ENCODE measurements at places on chromosomes 3 and 15.
A peak's percentile ranks its signal among the peaks of the same experiment; 100 is the strongest.

- peak; percentile 28 for DNase-seq
Measured at GRCh38 chr15:77497110-77497737, 76.5 kb downstream of the HMG20A start.

DNA sequence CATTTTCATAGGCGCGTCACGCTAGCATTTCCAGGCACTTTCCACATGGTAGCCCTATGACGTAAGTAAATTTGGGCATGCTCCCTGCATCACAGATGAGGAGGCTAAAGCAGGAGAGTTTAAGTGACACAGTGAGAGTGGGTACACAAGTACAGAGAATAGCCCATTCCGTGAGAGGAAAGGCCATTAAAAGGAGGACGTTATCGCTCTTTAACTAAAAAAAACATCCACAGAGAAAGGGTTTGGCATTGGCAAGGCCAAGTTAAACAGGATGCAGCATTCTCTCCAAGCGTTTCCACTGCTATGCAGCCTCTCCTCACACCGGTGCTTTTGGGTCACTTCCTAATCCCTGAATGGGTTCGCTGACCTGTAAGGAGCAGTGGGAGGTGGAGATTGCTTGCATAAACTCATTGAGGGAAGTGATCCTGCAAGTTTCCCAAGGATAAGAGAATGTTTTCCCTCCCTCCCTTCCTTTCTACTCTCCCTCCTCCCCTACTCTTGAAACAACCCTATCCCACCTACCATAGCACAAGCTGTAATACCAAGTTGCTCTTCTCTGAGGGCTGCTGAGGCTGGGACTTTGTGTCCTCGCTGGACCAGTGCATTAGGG lies 147.7 kb downstream of the VGLL4 start:
- no peak for DNase-seq

DNA sequence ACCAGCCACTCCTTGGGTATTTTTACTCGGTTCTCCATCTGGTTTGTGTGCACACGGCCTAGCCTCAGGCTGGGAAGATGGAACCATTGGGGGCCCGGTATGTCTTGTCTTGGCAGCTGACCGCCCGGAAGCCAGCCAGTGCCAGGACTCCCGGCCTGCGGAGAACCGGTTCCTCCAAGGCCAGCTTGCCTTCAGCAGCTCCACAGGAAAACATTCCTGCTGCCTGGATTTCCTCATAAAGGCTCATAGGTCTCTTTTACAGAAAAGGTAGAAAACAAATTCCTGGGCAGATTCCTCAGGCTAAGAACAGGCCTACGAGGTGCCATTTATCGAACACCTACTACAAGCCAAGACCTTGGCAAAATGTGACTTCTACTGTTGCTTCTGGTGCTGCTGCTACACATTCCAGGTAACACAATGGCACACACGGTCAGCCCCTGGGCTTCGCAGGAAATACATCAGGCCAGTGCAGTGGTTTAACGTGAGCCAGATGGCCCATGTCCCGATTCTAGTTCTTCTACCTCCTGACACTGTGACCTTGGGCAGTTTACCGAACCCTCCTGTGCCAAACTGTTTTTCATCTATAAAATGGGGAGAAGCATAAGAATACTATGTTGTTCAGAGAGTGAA lies 141.8 kb downstream of the OPA1 start:
- DNase-seq: no peak

GRCh38 chr3:115590873-115591272 lies 32.4 kb upstream of the GAP43 start:
- DNase-seq: no peak

GRCh38 chr3:159751146-159751545 lies 237.5 kb upstream of the IL12A start:
- peak; percentile 32 for DNase-seq

DNA sequence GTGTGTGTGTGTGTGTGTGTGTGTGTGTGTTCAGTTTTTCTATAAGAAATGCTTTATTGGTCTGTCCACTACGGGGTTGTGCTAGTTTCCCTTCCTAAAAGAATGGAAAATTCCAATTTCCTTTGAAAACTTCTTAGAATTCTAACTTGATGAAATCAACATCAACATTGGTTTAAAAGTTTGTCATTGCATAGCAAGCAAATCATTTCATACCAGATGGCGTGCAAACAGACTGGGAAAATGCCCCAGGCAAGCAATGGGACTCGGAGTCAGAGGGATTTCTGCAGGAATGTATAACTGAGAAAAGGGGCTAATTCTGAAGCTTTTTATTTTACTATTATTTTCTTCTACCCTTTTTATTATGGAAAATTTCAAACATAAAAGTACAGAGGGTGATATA lies 13.1 kb upstream of the DYNC1LI1 start:
- DNase-seq: peak; percentile 80

DNA sequence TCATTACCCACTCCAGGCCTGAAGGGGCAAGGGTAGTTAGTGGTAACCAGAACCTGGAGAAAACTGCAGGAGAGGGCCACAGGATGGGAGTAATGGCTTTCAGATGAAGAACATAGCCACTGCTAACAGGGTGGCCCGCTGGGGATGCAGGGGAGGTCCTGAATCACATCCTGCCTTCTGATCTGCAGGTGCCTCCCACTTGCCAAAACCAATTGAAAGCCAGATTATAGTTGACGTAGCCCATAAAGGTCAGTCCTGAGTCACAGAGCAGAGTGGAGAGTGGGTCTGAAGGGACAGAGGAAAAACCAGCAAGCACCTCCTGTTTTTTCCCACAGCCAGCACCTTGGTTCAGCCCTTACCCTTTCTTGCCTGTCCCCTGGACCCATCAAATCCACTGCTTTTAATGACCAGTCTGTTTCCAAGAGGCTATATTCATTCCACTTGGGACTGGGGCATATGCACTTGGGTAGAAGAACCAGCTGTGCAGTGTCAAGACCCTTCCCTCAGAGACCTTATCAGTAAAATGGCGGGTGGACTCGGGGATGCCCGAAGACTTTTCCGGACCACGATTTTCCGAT lies 646 bp upstream of the SLC35G2 start:
- DNase-seq: peak; percentile 97

GRCh38 chr15:83565553-83566159 lies 88.3 kb upstream of the ADAMTSL3 start:
- DNase-seq: peak; percentile 52

GRCh38 chr3:106113747-106114146 lies 244.9 kb upstream of the CBLB start:
- no peak for DNase-seq

- DNase-seq: no peak
Measured at GRCh38 chr3:161275919-161276318, 54.8 kb downstream of the NMD3 start.

GRCh38 chr15:60585743-60586708 lies 107.1 kb upstream of the ICE2 start:
- DNase-seq: peak; percentile 79

DNA sequence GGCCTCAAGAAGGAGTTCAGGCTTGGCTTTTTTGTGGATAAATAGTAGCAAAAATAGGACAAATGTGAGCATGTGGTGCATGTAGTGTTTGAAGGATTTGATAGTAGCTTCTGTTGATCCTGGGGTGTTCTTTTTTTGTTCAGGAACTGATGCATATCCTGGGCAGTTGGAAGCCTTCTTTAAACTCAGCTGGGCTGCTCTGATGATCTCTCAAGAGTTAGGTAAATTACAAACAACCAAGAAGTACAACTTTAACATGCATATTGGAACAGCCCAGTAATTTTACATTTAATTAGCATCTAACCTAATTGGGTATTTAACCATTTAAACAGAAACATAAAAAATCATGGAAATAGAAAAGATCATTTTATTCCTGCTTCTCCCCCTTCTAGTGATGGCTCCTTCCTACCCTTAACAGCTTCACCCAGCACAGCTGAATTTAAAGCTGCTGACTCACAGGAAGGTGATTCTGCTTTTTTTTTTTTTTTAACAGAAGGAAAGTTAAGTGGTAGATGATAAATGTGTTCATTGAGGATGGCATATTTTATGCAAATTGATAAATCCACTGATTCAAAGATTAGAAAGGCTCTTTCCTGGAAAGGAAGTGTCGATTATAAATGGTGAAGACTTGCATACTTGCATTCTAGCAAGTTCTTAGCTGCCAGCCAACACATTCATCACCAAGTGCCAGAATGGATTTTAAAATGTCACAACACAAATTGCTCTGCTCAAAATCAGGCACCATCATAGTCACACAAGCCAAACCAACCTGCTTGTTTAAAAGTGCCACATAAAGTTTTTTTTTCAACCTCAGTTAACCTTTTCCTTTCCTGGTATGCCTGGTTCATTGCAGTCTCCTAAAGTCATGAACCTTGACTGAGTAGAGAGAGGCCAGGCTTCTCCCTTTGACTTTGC lies 20.0 kb downstream of the SLC35G2 start:
- DNase-seq: peak; percentile 83

DNA sequence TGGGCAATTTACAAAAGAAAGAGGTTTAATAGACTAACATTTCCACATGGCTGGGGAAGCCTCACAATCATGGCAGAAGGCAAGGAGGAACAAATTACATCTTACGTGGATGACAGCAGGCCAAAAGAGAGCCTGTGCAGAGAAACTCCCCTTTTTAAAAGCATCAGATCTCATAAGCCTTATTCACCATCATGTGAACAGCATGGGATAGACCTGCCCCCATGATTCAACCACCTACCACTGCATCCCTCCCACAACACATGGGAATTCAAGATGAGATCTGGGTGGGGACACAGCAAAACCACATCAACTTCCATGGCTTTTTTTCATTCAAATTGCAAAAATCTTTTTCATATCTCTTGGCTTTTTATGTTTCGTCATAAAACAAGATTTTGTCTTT lies 67.6 kb upstream of the GADL1 start:
- DNase-seq: no peak

DNA sequence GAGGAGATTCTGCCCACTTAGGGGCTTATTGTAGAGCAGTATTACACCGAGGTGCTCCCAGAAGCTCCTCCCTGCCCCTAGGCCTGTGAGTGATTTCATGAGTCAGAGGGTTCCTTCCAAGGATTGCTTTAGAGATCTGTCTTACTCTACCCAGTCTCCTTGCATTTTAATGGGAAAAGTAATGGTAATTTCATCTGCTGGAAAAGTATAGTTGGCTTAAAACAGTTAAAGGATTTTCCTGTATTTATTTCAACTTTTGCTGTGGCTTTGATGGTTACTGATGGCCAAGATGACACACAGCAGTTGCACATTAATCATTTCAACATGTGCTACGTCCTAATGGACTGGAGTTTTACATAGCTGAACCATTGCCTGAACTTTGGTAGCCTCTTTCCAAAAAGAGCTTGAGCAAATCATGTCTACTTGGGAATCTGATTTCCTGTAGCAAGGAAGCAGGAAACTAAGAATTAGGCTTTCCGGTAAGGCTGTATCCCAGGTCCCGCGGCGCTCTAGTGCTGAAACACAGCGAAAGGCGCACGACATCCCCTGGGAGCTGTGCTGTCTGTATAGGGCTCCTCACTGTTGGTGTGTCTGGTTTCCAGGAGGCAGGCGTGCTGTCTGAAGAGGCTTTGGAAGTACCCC lies 9.2 kb upstream of the PGPEP1L start:
- peak; percentile 80 for DNase-seq

GRCh38 chr15:54836052-54836795 lies 360.5 kb downstream of the RSL24D1 start:
- no peak for DNase-seq

DNA sequence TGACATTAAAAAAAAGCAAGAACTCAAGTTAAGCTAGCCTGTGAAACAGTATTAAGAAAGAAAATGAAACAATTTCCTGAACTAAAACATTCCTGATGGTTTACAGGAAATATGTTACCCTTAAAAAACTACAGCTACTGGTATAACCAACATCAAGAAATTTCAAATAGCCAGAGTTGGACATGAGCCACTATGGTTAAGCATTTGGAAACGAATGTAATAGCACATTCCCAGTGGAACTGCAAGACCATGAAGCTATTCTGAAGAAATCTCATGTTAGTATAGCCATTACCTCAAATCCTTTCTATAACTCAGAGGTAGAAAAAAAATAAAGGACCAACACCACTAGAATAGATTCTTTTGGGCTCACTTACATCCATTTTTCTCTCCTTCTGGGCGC lies 30.2 kb downstream of the CPNE4 start:
- no peak for DNase-seq

GRCh38 chr3:144556392-144556791 lies 584.8 kb downstream of the DIPK2A start:
- peak; percentile 29 for DNase-seq

GRCh38 chr15:64247906-64248541 lies 85.2 kb upstream of the PPIB start:
- DNase-seq: peak; percentile 91

GRCh38 chr3:62183969-62184368 lies 189.4 kb downstream of the FEZF2 start:
- no peak for DNase-seq
